Vagina (tissue), 2 donors: ENCODE measurements at places on chromosomes 3 and 15. TPM values are rescaled to one million over a fixed set of nuclear protein-coding genes. Genes with fewer than 3 reads are reported as not detected.

The GABRA5 gene
- not detected for total RNA-seq

The IL5RA gene
- total RNA-seq: not detected

The CAND2 gene
- total RNA-seq: 12.5 TPM

The ATP13A4 gene
- 13.0 TPM for total RNA-seq

The DISP2 gene
- total RNA-seq: 0.74 TPM
